ENCODE measurements at places on chromosomes 1 and 21.

DNA sequence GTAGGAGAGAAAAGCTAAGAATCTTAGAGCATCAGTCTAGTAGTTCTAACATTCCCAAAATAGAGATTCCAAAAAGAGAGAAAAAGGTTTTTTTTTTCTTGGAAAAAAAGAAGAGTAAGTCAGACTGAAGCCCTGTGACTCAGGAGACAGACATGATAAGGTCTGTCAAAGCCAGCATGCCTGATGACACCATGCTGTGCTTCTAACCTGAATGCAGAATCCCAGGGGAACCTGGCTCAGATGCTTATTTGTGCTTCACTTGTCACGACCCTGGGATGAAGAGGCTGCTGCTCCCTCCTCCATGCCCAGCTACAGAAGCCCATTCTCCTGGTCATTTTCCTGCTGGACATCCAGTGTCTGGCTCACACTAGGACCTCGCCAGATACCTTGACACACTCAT is 44.3 kb downstream of the ERICH3 start:
- no peak for DNase-seq

DNA sequence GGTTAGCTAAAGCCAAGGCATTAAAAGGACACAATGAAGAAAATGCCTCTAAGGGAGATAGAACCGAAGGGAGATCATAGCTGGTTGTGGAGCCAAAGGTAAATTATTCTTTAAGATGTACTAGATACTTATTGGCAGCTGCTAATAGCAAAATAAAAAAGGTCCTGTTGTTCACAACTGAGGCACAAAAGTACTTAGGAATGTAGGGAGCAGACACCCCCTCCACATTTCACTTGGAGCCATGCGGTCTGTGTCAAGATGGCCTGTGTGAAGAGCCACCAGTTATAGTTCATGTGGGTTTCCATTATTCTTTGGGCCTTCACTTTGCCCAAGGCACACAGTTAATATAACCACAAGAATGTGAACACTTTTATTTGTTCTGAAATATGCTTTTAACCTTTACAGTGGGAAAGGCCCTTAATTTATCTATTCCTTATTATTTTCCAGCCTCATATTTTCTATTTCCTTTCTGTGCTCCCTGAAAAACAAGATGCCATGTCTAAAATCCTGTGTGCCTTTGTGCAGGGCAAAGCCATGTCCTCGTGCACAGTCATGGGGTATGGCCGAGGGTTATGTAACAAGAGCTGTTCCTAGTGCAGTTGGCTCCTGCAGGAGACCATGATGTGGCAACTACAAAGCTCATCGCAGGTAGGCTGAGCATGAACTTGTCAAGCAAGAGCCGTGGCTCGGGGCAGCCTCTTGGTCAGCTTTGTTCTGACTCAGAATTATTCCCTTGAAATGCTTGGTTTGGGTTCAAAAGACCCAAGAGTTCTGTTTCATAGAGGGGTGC is 16.2 kb upstream of the WDR26 start:
- no peak for DNase-seq

- no peak for DNase-seq
Measured at GRCh38 chr1:201516511-201517127, 9.7 kb upstream of the CSRP1 start.

DNA sequence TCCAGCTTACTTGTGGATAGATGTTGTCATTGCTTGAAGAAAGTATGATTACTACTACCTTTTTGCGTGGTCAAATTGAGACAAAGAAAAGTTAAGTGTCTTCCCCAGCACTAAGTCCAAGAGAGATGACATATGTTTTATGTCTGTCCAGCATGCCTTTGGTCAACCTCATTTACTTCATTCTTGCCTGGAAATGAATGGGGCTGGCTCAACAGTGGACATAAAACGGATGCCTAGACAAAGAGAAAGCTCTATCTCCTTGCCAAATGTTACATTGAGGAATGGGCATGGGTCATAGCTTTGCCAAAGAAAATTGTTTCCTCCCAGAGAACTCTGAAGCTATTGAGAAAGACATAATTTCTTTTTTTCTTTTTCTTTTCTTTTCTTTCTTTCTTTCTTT is 82.4 kb upstream of the PLPPR4 start:
- DNase-seq: no peak

DNA sequence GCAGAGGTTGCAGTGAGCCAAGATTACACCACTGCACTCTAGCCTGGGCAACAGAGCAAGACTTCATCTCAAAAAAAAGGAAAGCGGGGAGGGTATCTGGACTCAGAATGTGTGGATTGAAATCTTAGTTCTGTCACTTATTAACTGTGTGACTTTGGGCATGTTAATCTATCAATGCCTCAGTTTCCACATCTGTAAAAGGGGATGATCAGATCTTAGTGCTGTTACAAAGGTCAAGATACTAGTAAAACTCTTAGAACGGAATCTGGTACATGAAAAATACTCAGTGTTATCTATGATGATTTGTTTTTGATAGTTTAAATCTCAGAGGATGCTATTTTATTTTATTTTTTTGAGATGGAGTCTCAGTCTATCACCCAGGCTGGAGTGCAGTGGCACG is 10.5 kb downstream of the FAM76A start:
- no peak for DNase-seq

DNA sequence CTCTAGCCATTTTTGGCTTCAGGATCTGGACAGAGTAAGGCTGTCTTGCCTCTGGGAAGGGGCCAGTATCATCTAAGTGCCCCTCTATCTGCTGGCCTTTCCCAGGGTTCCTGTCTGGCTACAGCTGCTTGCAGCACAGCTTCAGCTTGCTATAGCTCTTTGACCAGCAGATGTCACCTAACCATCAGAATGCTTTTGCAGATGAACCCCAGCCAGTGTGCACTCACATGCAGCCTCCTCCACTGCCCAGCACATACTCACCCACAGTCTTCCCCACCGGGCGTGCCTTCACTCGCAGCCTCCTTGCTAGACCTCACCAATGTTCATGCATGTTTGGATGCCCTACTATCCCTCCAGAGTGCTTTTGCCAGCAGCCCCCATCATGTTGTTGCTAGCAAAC is 769.0 kb downstream of the BRINP3 start:
- no peak for DNase-seq

- no peak for DNase-seq
Measured at GRCh38 chr1:84701376-84701775, 11.1 kb upstream of the SSX2IP start.

GRCh38 chr1:93600663-93601062 is 81.0 kb downstream of the BCAR3 start:
- no peak for DNase-seq

DNA sequence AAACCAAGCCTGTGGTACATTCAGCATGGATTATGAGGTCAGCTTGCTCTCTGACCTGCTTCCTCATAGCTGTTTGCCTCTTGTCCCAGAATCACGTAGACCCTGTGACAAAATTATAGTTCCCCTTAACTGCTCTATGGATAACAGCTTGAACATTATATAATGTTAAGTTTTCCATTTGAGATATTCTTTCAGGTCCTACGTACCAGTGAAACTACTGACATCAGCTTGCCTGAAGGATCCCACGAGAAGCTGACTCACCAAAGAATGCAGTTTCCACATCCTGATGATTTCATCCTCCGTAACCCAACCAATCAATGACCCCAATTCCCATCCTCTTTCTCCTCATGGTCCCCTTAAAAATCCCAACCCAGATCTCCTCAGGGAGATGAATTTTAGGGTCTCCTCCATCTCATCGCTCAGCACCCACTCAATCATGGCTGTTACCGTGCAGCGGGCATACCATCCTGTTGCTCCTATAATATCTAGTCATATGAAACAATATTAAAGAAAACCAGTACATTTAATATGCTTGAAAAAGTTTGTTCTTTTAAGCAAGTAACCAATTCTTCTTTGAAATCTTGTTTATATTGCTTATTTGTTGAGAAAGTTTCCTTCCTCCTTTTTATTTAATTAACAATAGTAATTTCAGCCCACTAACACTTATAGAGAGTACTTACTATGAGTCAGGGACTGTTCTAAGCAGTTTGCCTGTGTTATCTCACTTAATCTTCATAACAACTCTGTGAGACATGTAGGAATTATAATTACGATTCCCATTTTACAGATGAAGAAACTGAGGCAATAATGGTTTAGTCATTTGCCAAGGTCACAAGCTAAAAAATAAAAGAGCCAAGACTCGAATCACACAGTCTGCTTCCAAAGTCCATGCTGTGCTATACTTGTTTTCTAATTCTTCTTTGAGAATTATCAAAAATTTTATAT is 27.4 kb downstream of the CHML start:
- DNase-seq: no peak
